ENCODE measurements at places on chromosomes 3 and 15.

- no peak for DNase-seq
Observed at GRCh38 chr15:78048628-78048920, 28.9 kb downstream of the TBC1D2B start.

DNA sequence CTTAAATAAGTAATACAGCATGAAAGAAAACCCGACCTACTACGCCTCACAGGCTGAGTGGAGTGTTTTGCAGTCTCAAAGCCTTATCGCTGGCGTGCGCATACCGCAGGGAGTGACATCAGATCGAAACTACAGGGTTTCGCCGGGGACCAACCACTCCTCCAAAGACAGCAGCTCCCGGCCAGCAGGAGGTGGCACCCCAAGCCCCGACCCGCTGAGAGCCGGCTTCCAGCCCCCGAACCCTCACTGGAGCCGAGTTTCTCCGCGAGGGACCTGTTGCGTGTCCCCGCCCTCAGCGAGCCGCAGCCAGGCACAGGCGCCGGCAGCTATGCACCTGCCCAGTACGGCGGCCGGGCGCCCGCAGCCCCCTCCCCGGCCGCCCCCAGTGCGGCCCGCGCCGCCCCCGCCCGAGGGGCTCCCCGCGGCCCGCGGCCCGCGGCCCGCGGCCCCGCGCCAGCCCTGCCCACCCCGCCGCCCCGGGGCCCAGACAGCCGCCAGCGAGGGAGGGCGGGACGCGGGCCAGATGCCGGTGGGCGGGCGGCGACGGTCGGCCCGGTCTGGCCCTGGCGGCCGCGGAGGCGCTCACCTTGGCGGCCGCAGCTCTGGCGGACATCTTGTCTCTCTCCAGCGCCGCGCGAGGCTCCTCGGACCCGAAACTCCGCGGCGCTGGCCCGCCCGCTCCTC, 710 bp downstream of the TJP1 start:
- DNase-seq = no peak

DNA sequence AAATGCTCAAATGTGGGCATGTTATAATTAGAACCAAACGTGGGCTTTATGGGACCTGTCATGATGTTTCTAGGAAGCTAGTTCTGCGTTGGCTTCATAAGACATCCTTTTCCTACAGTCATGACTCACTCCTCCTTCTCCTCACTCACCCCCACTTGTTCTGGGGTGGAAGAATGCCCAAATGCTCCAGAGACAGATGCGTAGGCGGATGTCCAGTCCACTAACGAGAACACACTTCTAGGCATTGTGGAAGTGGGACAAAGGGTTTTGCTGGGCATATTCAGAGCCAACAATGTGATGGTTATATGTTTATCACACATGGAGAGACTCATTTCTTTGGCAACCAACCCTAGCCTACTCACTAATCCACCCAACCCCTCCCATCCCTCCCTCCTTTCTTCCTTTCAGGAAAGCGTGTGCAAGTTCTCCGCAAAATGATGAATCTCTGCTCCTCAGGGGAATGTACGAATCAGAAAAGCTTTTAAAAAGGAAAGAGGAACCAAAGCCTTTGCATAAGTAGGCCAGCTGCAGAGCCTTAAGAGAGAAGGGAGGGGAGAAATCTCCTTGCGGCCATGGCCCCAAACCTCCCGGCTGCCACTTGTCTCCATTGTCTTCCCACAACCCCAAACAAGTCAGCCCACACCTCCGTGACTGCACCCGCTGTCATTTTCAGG, 123.0 kb upstream of the SPRED1 start:
- DNase-seq = no peak

- no peak for DNase-seq
Observed at GRCh38 chr3:121796970-121797369, 37.9 kb downstream of the IQCB1 start.

GRCh38 chr3:71240034-71240433, 343.5 kb downstream of the FOXP1 start:
- DNase-seq = no peak

DNA sequence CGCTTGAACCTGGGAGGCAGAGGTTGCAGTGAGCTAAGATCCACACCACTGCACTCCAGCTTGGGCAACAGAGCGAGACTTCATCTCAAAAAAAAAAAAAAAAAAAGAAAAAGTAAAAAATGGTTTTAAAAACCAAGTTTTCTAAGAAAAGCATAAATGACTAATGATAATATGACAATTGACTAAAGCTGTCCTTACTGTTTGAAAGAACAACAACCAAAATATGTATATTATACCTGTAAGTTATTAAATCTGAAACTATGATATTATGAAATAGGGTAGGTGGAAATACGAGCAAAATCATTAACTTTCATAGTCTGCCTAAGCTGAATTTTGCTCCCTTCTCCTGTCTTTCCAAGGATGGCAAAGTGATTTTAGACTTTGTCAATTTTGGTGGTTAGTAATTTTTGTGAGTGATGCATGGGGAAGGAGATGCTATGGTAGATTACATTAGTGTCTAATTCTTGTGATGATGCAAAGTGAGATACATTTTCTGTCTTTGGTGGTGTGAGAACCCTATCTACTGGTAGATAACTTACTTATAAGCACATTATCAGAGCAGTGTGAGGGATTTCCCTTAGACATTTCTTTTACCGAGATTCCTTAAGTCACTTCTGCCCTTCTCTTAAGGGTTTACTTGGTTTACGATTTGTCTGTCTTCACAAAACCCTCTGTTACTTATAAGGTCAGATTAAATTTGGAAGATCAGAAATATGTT, 10.6 kb upstream of the CHD2 start:
- DNase-seq = no peak

DNA sequence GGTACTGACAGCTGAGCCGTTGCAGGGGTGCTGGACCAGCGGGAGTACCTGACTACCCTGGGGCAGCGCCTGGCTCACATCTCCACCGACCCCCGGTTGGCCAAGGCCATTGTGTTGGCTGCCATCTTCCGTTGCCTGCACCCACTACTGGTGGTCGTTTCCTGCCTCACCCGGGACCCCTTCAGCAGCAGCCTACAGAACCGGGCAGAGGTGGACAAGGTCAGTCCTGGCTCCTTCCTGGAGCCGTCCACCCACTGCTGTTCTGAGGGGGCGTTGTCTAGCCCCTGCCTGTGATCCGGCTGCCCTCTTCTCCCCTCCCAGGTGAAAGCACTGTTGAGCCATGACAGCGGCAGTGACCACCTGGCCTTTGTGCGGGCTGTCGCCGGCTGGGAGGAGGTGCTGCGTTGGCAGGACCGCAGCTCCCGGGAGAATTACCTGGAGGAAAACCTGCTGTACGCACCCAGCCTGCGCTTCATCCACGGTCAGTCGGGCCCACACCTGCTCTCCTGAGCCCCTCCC, 45.7 kb downstream of the DHX30 start:
- no peak for DNase-seq

GRCh38 chr3:120443626-120444123, 7.1 kb downstream of the FSTL1 start:
- DNase-seq = no peak

GRCh38 chr15:39720081-39720480, 62.6 kb downstream of the FSIP1 start:
- no peak for DNase-seq

GRCh38 chr15:47405365-47406162, 311.7 kb upstream of the SEMA6D start:
- no peak for DNase-seq

Data from activated T-helper 1 cell treated with Interleukin-2 at 50 U/mL for 16 hours (primary cell).